ENCODE measurements at places on chromosomes 11 and 22. TPM values are rescaled to one million over a fixed set of nuclear protein-coding genes. Genes with fewer than 3 reads are reported as not detected.

DNA sequence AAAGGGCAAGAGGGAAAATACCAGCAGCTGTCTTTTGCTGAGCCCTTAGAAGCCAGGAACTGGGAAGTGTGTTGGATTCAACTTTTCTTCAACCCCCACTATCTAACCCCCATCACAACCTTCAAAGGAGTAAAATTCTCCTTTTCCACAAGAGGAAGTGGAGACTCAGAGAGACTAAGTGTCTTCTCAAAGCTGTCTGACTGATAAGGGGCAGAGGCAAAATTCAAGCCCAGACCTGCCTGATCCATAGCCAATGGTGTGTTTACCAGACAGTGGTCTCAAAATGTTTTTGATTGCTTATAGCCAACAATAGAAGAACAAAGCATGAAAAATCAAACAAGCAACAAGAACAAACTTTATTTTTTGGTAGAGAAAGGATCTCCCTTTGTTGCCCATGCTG lies 707.0 kb downstream of the NTM start:
- no peaks in the 10 kb centered on the region for H3K4me1 ChIP-seq
- no peak overlapping the region for H3K4me3 ChIP-seq
- DNase-seq: no peak
- no peaks in the 10 kb centered on the region for H3K27me3 ChIP-seq
- H3K27ac ChIP-seq: no peak overlapping the region
- no peaks in the 10 kb centered on the region for H3K36me3 ChIP-seq

- no peak overlapping the region for H3K4me3 ChIP-seq
- H3K27me3 ChIP-seq: no peaks in the 10 kb centered on the region
- no peaks in the 10 kb centered on the region for H3K36me3 ChIP-seq
- no peak for DNase-seq
These were observed 238.5 kb upstream of the ZC3H12C start for GRCh38 chr11:109854731-109855130.

GRCh38 chr22:20439928-20440575 lies 2.4 kb upstream of the SCARF2 start:
- H3K4me3 ChIP-seq: no peak overlapping the region
- no peaks in the 10 kb centered on the region for H3K27me3 ChIP-seq
- no peak for DNase-seq

DNA sequence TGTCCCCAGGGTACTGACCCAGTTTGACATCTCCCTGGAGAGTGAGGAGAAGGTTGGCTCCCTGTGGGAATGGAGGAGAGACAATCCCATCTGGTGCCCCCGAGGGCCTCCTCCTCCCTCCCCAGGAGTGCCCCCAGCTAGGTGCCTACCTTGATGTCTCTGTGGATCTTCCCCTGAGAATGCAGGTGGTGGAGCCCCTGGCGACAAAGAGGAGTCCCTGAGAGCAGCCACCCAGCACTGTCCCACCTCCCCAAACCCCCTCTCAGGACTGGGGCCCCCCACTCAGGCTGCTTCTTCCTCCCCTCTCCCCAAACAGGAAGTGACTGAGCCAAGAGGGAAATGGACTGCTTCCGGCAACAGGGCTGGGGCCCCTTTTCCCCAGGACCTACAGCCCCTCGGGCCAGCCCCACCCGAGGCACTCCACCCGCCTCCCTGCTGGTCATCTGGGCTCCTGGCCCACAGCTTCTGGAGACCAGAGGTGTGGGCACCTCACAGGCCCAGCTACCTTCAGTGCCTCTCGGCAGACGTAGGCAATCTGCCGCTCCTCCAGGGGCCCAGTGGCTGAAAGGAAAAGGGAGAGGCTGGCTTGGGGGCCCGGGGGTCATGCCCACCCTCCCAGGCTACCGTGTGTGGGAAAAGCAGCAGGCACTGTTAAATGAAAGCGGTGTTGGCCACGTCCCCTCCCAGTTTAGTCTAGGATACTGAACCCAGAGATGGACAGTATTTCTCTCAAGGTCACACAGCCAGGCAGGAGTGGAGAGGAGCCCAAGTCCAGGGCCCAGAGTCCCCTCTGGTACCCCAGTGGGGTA lies 1.2 kb downstream of the MAP4K2 start:
- H3K4me1 ChIP-seq: peaks cover 21% of the 10 kb centered on the region
- peak overlapping the region; percentile 80 for H3K27ac ChIP-seq
- no peak overlapping the region for H3K4me3 ChIP-seq
- no peak for DNase-seq
- peaks cover 18% of the 10 kb centered on the region for H3K36me3 ChIP-seq

DNA sequence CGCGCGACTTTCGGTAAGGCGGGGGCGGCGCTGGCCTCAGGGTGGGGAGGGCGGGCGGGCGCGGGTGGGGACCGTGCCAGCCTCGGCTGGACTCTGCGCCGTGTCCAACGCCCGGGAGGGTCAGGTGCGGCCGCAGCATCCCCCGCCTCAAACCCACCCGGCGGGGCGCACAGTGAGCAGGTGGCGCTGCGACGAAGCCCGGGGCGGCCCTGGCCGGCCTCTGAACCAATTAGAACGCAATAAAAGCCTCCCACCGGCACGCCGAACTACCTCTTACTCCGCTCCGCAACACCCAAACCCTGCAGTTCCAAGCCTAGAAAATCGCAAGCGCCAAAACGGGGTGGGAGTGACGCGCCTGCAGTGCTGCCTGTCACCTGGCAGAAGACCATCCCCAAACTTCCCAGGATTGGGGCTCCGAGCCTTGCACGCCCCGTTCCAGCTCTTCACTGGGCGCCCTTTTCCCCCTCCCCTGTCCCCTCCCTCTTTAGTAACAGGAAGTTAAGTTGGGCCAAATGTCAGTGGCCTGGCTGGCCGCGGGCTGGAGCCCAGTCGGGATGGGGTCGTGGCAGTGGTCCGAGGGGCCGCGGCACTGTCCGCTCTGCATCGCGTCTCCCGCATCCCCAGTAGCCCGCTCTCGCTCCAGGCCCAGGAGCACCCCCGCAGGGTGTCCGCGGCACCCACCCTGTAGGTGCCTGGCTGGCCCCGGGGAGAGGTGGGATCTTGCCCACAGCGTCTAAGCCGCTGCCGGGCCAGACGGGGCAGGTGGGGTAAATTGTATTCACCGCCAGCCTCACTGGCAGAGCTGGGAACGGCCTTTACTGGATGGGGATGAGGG lies 541 bp downstream of the MICAL2 start:
- peak; percentile 49 for DNase-seq
- H3K4me3 ChIP-seq: peak overlapping the region; percentile 57
- H3K36me3 ChIP-seq: no peaks in the 10 kb centered on the region
- peaks cover 11% of the 10 kb centered on the region for H3K4me1 ChIP-seq
- peak overlapping the region; percentile 53 for H3K27ac ChIP-seq
- H3K27me3 ChIP-seq: no peaks in the 10 kb centered on the region

GRCh38 chr11:45075519-45075918 lies 70.9 kb upstream of the PRDM11 start:
- no peak for DNase-seq
- H3K27me3 ChIP-seq: no peaks in the 10 kb centered on the region
- no peaks in the 10 kb centered on the region for H3K36me3 ChIP-seq
- H3K4me1 ChIP-seq: peaks cover 15% of the 10 kb centered on the region

DNA sequence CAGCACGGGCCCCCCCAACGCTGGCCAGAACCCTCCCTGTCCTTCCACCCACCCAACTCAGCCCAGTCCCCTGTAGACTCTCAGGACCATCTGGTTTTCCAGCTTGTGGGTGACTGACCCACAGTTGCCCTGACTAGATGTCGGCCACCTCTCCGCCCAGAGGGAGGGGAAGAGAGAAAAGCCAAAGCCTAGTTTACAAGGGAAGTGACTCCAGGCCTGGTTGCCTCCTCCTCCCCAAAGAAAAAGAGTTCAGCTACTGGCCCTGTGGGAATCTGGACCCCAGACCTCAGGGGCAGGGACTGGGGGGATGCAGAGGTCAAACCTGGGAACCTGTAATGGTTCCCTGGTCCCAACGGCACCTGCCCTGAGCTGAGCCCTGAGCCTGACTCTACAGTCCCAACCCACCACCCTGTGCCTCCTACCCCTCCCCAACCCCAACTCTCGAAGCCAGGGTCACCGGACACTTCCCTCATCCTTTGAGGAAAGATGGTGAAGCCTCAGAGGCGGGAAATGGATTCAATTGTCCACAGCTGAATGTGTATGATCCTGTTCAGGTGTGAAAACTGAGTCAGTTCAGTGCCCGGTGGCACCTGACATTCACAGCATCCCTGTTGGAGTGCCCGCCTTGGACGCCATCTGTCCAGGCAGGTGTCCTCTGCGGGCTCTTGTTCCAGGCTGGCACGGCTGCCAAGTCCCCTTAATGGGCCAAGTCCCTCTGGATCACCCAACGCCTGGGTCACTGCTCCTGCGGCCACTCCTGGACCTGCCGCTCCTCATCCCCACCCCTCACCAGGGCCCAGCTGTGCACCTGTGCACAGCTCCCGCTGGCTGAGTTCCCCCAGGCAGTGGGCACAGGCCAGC lies 21.0 kb upstream of the WNT7B start:
- DNase-seq: no peak
- no peaks in the 10 kb centered on the region for H3K36me3 ChIP-seq
- H3K4me1 ChIP-seq: peaks cover 81% of the 10 kb centered on the region
- H3K4me3 ChIP-seq: no peak overlapping the region
- no peaks in the 10 kb centered on the region for H3K27me3 ChIP-seq

DNA sequence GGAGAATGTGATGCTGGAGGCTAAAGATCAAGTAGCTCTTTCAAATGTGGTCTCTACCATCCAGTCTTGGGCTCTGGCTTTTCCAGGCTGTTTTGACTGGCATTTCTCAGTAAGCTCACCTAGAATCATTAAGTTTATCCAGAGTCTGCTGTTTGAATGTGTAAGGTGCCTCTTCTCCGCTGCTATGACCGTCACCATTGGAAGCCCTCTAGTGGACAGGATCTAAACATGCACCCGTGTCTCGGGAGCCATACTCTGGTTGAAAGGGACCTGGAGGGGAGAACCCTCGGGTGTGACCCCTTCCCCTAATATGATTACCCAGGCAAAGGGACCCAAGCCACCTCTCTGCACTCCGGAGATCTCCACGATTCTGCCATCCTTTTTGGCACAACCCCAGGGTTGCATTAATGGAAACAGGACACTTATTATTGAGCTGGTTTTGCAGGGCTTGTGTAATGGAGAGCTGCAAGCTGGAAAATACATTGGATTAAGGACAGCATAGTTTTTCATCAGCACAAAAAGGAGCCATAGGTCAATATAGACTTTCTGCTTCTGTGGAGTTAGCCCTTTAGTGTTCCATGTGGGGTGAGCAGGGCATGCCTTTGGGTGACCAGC lies 191.0 kb upstream of the LARGE1 start:
- no peak overlapping the region for H3K4me3 ChIP-seq
- no peaks in the 10 kb centered on the region for H3K4me1 ChIP-seq
- peak; percentile 23 for DNase-seq
- no peak overlapping the region for H3K27ac ChIP-seq
- H3K36me3 ChIP-seq: no peaks in the 10 kb centered on the region
- no peaks in the 10 kb centered on the region for H3K27me3 ChIP-seq

GRCh38 chr11:76160856-76161255 lies 45.4 kb downstream of the WNT11 start:
- peaks cover 9% of the 10 kb centered on the region for H3K4me1 ChIP-seq
- H3K27me3 ChIP-seq: no peaks in the 10 kb centered on the region
- no peak overlapping the region for H3K27ac ChIP-seq
- DNase-seq: no peak

DNA sequence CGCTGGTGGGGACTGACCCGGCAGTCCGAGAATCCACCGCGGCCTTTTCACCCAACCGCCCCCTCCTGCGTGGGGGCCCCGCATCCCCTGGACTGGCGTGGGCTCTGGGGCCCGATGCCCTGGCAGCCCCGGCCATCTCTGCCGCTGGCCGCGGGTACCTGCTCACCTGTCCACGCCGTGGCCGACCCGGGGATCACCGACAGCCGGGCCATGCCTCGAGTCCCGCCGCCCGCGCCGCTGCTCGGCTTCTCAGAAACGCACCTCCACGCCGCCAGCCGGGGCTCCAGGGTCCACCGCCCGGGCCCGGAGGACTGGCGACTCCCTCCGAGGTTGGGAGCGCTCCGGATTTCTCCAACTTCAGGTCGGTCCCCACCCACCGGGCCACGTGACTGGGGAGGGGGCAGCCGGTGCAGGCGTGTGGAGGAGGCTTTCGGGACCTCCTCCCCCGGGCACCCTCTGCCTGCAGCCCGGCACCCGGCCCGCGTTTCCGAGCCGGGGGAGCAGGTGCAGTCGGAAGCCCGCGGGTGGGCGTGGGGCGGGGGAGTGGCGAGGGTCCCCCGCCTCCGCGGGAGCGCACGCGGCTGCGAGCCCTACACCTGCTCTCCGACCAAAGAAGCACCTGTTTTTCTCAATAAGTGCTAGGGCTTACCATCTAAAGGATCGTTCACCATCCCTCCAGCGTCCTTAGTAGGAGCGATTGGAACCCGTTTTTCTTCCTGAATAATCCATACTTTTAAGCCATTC lies 554 bp upstream of the NRIP3 start:
- H3K27me3 ChIP-seq: no peaks in the 10 kb centered on the region
- DNase-seq: peak; percentile 36
- H3K27ac ChIP-seq: no peak overlapping the region
- H3K4me3 ChIP-seq: peak overlapping the region; percentile 33
- H3K36me3 ChIP-seq: no peaks in the 10 kb centered on the region
- H3K4me1 ChIP-seq: peaks cover 15% of the 10 kb centered on the region

The CRYBA4 gene
- total RNA-seq: not detected

The MPPED2 gene
- total RNA-seq: 64.3 TPM

The ENTHD1 gene
- not detected for total RNA-seq

The OR10A4 gene
- not detected for total RNA-seq

The SLC22A25 gene
- not detected for total RNA-seq

The C22orf42 gene
- not detected for total RNA-seq

The ADAMTS15 gene
- 26.2 TPM for total RNA-seq

The SLC15A3 gene
- total RNA-seq: 10.6 TPM
